ENCODE measurements at places on chromosomes 1 and 21. TPM values are rescaled to one million over a fixed set of nuclear protein-coding genes. Genes with fewer than 3 reads are reported as not detected.

- no peak for DNase-seq
Observed at GRCh38 chr1:69513601-69514000, 54.1 kb upstream of the LRRC7 start.

DNA sequence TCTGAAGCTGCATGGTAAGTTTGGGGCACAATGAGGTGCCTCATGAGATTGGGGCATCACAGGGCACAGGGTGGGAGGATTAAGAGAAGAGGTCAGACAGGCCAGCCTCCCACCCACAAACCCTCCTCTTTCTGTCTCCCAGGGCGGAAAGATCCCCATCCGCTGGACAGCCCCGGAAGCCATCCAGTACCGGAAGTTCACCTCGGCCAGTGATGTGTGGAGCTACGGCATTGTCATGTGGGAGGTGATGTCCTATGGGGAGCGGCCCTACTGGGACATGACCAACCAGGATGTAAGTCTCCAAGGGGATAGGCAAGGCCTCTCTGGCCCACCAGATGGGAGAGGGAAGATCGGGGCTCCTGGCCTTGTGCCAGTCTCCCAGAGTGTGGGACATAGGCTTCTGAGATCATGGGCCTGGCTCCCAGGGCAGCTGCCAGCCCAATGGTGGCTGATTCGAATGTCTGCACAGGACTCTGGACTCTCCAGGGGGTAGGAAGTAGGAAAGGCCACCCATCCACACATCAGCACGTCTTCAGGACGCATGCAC lies 63.7 kb downstream of the LACTBL1 start:
- no peak for DNase-seq

DNA sequence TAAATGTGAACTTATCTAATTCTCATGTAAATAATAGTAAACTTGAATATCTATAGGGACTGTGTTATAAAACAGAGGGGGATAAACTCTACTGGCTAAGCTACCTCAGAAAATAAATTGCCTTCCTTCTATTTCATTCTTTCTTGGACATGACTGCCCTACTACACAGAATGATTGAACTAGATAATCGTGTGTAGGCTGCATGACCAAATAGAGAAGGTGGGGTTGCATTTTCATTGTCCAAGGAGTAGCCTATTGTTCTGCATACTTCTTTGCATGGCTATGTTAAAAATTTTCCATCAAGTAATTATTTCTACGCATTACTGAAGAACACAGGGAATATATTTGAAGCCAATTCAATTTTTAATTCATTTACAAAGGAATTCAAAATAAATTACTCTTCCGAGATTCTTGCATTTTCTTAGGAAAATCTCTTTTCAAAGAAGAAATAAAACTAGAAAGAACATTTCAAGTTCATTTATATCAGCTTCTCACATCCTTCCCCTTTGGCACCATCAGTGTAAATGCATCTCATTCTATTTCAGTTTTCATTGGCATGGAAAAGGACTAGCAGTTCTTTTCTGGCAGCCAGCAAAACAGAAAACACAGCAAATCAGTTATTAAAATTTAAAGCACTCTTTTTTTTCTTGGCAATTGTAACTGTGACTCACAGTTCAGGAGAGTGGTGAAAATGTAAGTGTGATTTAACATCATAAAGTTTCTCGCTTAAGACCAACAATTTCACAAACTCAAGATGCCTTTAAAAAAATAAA lies 714.7 kb downstream of the NCAM2 start:
- no peak for DNase-seq

DNA sequence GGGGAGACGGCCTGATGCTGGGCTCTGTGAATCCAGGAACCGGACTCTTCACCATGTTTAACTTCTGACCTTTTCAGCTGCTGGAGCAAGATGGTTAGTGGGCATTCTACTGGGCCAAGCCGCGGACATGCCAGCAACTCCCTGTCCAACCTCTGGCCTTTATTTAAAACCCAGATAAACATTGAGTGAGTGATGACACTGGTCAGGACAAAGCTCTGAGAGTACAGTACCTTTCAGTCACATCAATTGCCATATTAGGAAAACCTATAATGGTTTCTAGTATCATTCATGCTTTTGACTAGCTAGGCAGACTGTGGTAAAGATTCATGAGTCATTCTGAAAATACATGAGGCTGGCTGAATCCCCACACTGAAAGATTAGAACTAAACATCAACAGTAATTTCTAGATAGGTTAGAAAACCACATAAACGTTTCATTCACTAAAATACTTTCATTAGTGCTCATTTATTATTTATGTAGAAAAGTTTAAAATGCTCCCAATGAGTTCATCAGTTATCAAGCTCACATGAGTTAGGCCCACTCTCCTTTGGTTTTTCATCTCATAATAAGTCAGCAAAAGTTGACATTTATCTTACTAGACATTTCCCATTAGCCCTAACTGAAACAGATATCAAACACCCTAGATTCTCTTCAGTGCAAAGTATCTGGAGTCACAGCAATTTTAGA lies 7.1 kb upstream of the ACTA1 start:
- DNase-seq, result no peak

DNA sequence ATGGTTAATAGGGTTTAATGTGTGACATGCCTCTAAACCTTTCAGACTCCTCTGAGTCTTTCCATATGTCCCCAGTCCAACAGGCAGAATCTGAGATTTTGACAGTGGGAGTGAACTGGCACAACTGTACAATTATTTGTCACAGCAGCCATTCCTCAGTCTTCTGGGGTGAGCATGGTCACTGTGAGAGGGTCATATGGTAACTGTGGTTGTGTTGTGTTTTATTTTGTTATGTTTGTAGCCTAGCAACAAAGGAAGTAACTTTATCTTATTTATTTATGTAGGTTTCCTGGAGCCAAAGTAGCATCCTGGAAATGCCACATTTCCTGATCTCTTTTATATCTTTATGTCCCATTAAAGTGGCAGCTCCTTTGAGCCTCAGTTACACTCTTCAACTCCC lies 1067.9 kb downstream of the TTLL7 start:
- no peak for DNase-seq

TPTE gene
- 0.07 TPM for polyA plus RNA-seq

GRCh38 chr1:226691247-226691646 lies 47.8 kb downstream of the ITPKB start:
- no peak for DNase-seq

DNA sequence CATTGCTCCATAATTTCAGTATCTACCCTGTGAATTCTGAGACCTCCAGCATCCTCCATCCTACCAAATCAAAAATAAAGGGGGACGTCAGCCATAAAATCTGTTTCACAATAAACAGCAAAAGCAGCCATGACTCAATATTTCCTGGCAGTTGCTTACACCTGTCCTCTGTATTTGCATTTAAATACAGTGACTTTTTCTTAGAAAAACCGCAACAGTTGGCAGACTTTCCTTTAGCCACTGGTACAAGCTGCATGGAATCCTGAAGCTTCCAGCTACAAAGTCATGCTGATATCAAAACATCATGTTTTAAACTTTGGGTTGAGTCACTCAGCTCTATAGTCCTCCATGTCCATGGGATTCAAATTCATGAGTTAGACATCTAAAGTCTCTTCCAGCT lies 278.0 kb upstream of the KAZN start:
- DNase-seq, result no peak

GRCh38 chr1:44361478-44361877 lies 6.4 kb upstream of the ERI3 start:
- no peak for DNase-seq

- no peak for DNase-seq
Observed at GRCh38 chr1:109159326-109159725, 45.4 kb downstream of the ELAPOR1 start.

PODN gene
- 22.0 TPM for polyA plus RNA-seq

KRTAP12-4 gene
- polyA plus RNA-seq, result not detected

ABCA4 gene
- polyA plus RNA-seq, result 0.10 TPM

- no peak for DNase-seq
Observed at GRCh38 chr1:228095161-228095560, 8.0 kb downstream of the C1orf35 start.

DNA sequence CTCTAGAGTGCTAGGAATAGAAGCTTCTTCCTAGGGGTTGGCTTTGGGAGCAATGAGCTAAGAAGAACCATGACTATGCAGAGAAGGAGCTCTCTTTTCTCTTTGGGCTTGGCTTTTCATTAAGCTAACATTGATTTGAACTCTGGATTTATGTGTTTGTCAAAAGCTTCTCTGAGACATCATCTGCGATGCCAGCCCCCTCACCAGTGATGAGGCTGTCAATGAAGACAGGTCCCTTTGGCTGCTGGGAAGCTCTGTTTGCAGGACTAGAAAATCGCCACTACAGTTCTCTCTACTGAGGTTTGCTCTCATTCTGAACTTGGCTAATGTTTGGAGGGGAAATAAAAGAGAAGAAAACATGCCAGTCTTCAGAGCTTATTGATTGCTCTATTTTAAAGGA lies 185.0 kb downstream of the PCP4 start:
- no peak for DNase-seq

CCDC190 gene
- polyA plus RNA-seq, result not detected

GRCh38 chr1:171939740-171940139 lies 98.4 kb downstream of the DNM3 start:
- DNase-seq, result no peak

DNA sequence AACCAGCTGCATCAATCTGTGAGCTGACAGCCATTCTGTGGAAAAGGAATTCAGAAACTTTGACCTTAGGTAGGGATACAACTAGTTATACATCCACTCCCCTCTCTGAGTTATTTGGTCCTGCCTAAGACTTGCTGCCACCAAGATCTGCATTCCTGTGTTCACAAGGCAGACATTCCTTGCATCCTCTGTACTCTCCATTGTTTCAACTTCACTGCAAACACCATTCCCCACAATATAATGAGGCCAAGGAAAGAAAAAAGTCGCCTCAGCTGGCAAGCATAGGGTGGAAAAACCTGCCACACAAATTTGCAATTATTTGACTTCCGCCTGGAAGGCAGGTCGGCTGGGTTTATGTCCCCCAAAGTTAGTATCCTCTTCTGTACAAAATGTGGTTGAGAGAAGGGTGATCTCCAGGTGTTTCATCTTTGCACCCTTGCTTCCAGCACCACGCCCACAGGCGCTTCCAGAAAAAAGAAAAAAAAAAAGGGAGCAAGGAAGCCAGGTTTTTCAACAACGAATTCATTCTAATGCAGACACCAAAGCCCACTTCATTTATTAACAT lies 676 bp upstream of the CTTNBP2NL start:
- DNase-seq, result no peak

Measured in adrenal gland (tissue), 19 donors.